HS-5 (cell line): ENCODE measurements at places on chromosomes 7 and 10.

DNA sequence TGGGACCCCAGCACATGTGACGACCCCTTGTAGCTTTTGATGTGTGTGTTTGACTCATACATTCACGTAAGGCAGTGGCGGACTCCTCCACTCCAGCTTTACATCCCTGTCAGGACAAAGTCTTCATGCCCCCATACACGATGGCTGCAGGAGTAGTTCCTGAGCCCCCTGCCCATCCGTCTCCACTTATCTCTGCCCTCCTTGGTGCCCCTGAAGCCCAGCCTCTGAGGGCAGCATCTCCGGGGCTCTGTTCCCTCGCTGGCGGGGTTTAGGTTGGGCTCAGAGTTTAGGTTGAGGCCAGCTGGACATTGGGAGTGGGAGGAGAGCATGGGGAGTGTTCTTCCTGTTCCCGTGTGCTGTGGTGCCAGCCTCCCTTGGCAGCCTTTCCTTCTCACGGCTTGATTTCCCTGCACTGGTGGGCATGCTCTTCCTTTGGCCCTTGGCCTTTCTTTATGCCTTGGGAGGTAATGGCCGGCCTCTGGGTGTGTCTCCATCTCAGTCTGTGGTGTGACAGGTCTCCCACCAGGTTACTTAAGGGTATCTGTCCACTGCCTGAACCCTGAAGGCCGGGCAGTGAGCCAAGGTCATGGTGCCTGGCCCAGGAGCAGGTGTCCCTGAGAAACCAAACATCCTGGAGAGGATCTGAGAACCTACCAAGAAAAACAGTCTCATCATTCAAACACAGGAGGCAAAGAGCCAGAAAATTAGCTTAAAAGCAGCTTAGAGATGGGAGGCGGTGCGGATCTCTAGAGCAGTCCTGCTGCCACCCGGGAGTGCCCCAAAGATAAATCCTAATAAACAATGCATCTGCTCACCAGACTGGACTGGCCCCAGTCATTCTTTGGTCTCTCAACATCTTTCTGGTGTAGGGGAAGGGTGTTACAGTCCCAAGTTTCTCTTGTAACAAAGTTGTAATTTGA lies 85.5 kb downstream of the GLRX3 start:
- no peak for DNase-seq

DNA sequence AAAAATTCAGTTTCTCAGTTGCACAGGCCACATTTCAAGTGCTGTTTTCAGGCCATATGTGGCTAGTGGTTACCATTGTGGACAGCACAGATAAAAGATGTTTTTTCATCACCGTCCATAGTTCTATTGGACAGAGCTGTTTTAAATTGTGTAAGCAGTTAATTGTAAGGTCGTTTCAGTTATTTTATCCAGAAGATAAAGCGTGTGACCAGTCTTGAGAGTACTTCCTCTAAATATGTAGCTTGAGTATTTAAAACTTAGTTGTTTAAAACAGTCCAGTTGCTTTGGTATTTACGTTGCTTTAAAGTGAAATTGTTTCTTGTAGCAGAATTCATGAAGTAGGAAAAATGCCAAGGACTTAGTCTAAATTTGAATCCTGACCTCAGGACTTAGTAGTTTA lies 66.9 kb downstream of the ZNRF2 start:
- no peak for DNase-seq

- DNase-seq = no peak
Observed at GRCh38 chr7:127365164-127365956, 27.1 kb downstream of the ZNF800 start.

DNA sequence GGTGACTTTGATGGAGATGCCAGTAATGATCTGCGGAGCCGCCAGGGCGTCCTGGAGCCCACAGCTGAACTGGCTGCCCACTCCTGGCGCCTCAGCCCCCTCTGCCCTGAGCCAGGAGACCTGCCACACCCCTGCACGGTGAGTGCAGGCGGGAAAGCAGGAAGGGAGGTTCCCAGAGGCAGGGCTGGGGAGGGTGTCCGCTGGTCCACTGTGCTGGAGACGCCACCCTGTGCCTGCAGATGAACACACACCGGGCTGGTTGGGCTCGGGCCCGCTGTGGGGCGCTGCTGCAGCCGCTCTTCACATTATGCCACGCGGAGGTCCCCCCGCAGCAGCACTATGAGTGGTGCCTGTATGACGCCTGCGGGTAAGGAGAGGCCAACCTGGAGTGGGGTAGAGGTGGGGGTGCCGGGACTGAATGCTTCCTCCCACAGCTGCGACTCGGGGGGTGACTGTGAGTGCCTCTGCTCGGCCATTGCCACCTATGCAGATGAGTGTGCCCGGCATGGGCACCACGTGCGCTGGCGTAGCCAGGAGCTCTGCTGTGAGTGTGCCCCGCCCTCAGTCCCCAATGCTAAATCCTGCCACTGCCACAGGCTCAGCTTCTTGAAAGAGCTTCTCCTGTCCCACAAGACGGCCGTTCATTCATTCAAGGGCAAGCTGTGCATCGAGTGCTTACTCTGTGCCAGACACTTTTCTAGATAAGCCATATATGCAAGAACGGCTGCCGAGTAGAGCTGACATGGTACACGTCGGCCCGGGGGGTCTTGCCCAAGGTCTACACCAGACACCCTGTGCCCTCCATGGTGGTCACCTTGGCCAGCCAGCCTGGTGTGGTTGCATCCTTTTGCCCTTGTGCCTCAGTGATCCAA lies 14.3 kb upstream of the ZNF467 start:
- DNase-seq = no peak

DNA sequence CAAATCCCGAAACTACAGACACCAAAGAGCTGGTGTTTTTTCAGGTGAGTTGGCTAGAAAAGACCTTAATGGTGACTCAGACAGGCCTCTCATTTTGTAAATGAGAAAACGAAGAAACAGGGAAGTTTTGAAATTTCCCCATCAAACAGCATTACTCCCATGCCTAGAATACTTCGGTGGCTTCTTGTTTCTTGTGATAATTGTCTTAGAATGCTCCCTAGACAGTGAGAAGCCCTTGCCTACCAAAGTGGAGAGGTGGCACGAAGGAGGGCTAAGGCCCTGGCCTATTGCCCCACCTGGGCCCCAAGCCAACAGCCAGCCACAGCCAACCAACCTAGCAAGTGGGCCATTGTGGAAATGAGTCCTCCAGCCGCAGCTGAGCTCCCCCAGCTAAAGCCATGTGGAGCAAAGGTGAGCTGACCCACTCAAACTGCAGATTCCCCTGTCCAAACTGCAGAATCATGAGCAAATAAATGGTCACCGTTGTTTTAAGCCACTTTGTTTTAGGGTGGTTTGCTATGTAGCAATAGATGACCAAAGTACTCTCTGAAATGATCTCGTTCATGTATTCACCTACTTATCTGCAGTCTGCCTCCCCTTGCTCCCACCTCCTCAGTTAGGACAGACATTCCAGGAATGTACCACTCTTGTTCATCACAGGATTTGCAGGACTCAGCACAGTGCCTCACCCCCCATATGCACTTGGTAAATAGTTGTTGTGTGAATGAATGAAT lies 97.7 kb upstream of the FGFR2 start:
- DNase-seq = no peak

- DNase-seq = no peak
Observed at GRCh38 chr7:116790025-116790424, 72.4 kb upstream of the CAPZA2 start.
